ENCODE measurements at places on chromosomes 6 and 20.
A peak's percentile ranks its signal among the peaks of the same experiment; 100 is the strongest.

DNA sequence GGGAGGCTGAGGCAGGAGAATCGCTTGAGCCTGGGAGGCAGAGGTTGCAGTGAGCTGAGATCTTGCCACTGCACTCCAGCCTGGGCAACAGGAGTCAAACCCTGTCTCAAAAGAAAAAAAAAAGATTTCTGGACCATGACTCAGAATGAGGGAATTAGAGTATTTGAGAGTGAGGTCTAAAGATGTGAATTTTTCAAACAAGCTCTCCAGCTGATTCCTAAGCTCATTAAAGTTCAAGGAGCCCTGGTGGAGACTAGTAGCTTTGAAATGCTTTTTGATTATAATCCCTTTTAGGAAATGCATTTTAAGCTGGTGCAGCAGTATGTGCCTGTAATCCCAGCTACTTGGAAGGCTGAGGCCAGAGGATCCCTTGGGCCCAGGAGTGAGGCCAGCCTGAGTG, 21.8 kb upstream of the SRF start:
- no peak for DNase-seq

- DNase-seq, result no peak
These were observed 62.8 kb upstream of the EPB41L1 start for GRCh38 chr20:36091561-36092397.

DNA sequence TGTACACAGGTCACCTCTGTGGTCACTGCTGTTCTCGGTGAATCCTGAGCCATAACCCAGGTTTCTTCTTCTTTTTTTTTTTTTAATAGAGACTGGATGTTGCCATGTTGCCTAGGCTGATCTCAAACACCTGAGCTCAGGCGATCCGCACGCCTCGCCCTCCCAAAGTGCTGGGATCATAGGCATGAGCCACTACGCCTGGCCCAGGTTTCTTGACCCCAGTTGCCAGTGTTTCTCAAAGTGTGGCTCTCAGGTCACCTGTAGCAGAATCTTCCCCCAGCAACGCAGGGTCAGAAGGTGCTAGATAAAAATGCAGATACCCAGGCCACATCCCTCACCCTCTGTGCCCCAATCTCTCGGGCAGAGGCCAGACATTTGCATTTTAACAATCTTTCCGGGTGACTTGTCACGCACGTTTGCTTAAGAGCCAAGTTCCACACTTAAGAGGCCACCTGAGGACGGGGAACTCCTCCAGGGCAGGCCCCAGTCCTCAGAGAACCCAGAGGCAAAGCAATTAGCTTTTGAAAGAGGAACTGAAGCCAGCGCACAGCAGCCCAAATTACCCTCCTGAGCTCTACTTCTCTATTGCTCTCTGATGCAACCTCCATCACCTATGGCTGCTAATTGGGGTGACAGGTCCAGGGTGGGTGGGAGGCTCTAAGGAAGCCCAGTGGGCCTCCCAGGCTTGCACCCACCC, 81.8 kb downstream of the NFATC2 start:
- DNase-seq, result no peak

GRCh38 chr6:20653085-20653479, 118.8 kb downstream of the CDKAL1 start:
- no peak for DNase-seq

GRCh38 chr6:132144456-132144855, 193.3 kb upstream of the CCN2 start:
- DNase-seq, result no peak

DNA sequence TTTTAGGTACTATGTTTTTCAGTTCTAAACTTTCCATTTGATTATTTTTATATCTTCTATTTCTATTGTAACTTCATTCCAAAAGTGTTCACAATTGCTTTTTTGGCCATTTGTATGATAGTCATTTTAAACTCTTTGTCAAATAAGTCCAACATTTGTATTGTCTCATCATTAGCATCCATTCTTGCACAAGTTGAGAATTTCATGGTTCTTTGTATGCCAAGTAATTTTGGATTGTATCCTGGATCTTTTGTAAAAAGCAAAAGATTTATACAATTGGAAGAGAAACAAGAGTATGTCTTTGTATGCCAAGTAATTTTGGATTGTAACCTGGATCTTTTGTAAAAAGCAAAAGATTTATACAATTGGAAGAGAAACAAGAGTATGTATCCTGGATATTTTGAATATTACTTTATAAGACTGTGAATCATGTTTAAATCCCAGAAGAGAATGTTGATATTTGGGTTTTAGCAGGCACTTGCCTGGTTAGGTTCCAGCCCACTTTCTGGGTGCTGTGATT, 36.9 kb upstream of the NT5E start:
- DNase-seq, result no peak

- peak; percentile 65 for DNase-seq
These were observed 95.3 kb upstream of the BHLHE23 start for GRCh38 chr20:63101781-63102720.

GRCh38 chr20:53691060-53691810, 97.6 kb upstream of the ZNF217 start:
- DNase-seq, result no peak

- DNase-seq, result no peak
These were observed 122.5 kb downstream of the MACROD2 start for GRCh38 chr20:14117768-14118167.

GRCh38 chr6:30334075-30334783, 7.5 kb downstream of the TRIM39 start:
- no peak for DNase-seq

GRCh38 chr6:134177236-134177635, 124.8 kb upstream of the SLC2A12 start:
- peak; percentile 32 for DNase-seq

DNA sequence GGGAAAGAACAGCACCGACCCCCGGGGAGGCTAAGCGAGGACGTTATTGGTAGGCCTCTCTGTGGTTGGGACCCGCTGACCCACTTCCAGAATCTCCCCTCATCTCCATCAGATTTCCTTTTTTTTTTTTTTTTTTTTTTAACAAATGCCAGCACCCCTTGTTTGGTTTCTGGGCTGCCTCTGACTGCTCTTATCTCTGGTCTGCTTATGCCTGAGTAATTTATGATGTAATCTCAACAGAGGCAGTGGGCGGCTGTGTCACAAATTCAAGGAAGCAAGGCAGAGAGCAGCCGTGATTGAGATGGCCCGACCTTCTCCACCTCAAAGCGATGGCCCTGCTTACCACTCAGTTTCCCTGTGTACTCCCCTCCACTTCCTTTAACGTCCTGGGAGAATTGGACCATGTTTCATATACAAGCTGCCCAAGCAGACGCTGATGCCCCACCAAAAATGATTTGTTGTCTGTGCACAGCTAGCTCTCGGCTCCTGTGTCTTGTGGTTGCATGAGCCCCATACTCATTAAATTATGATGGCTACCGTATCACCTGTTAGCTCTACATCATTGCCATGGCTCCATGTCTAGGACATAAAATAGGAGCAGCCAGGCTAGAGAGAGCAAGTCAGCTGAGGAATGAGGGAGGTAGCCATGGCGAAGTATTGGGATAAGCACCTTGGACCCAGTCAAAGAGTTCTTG, 98.1 kb downstream of the ZNF217 start:
- DNase-seq, result no peak

GRCh38 chr20:50992336-50992732, 30.6 kb downstream of the KCNG1 start:
- DNase-seq, result no peak

GRCh38 chr20:38344107-38344701, 2.1 kb upstream of the LBP start:
- no peak for DNase-seq

GRCh38 chr20:8370774-8371173, 238.7 kb downstream of the PLCB1 start:
- no peak for DNase-seq

DNA sequence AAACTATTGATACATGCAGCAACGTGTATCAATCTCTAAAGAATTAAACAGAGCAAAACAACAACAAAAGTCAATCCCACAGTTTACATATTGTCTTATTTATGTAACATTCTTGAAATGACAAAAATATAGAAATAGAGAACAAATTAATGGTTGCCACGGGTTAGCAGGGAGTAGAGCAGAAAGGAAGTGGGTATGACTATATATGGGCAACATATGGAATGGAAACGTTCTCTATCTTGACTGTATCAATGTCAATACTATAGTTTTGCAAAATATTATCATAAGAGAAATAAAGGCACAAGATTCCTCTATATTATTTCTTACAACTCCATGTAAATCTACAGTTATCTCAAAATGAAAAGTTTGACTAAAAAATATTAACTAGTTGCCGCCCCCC, 12.8 kb downstream of the AK9 start:
- no peak for DNase-seq

DNA sequence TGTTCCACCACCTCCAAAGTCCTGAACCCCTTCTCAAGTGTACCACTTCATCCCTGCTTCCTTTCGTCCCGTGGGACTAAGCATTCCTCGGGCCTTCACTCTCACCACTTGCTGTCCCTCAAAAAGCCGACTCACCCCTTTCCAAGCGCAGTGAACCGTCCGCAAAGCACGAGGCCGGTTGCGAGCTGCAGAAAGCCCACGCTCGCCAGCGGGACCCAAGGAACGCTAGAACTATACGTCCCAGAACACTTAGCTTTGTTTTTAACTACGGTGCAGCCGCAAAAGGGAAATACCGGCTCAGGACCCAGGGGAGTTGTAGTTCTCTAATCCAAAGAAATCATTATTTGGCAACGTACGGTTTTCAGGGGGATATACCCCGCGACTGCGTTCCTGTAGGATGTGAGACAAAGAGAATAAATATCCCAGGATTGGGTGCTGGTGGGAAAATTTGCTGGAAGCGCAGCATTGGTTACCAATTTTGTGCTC, 416 bp upstream of the POLR1H start:
- DNase-seq, result peak; percentile 50

- DNase-seq, result no peak
These were observed 615.3 kb downstream of the TFAP2A start for GRCh38 chr6:9799582-9799981.

GRCh38 chr6:159463119-159463829, 229.8 kb downstream of the SOD2 start:
- DNase-seq, result no peak

DNA sequence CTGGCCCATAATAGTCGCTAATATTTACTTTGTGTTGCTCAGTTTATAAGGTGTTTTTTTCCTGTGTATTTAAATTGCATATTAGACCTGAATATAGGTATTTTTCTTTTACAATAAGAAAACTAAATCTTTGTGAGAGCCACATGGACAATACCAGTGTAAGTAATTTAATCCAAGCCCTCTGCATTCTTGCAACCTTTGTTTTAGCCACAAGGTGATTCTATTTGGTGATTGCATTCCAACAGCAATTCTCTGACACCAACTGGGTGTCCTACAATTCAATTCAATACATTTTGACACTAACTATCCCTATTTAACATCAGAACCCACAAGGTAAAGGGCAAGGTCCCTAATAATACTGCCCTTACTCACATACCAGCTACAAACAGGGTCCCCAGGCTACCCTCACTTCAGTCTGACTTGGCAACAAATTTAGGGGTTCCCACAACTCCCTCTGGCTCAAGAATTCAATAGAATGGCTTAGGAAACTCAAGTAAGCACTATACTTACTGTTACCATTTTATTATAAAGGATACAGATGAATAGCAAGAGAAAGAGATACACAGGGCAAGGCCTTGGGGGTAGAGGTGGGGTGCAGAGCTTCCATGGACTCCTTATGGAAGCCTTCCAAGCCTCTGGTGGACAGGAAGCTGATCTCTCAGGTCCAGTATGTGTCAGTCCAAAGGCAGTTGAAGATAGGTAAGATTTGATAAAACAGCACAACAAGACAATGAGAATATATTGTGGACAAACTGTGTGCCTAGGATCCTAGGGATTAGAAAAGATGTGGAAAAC, 169.3 kb downstream of the CD83 start:
- DNase-seq, result no peak

DNA sequence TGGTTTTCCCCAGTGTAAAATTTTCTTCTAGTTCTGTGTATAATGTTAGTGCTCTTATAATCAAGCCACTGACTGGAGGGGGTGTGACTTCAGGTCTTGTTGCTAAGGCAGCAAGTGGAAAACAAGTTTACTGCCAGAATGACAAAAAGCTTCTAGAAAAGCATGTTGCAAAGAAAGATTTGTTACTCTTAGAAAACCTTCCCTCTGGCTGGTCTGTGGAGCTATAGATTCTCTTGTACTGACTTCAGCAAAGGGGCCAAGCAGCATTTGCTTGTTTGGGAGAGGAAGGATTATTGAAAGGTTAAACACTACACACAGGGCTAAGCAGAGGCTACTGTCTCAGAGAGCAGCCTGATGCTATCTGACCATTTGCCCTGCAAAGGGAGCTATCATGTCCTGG, 288.8 kb downstream of the BTBD9 start:
- DNase-seq, result no peak

- no peak for DNase-seq
These were observed 261.2 kb downstream of the PTPRK start for GRCh38 chr6:128259029-128259724.

- no peak for DNase-seq
These were observed 58.0 kb upstream of the CD93 start for GRCh38 chr20:23143986-23144690.

- no peak for DNase-seq
These were observed 665.4 kb downstream of the EPHA7 start for GRCh38 chr6:92753956-92754355.

DNA sequence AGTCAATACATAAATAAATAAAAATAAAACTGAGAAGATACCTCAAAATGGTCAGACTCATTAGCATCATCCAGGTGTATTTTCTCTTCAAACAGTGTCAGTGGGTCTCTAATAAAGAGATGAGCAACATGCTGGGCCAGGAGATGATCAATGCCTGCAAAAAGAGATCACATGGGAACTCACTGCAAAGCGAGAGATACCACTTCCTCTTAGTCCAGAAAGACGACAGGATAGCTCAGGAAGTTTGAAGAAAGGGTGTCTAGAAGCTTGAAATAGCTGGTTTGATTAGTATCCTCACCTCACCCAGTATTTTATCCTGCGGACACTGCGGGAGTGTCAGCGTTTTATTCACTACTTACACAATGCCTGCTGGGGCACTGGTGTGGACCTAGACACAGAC, 38.0 kb downstream of the GCLC start:
- DNase-seq, result no peak

DNA sequence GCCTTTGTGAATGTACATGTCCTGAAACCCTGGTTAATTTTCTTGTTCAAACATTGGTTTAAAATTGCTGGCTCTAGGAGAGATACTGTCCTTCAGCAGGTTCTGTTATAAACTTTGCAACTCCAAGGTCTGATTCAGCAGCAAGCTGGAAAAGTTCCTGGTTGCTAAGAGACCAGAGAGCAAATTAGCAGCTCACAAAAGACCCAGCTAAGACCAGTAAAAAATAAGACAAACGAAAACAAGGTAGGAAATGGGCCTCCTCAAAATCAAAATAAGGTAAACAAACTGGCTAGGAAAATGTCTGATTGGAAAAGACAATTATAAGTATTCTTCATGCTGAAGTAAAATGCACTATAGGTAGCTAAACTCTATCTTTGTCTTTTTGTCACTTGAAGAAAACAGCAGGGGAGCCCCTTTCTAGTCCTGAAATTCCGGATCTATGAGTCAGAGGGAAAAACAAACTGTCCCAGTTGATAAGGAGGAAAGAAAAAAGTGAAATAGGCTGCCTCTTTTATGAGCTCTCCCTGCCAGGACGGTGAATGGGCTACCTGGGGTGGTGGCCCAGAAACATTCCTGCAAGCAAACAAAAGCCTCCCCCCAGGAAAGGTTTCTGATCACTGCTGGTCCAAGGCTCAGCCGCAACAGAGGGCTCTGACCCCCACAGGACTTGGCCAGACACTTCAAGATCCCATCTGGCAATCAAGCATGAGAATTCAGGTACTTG, 41.6 kb downstream of the UNC5CL start:
- no peak for DNase-seq

GRCh38 chr6:44105993-44106740, 21.1 kb downstream of the MRPL14 start:
- DNase-seq, result no peak

- DNase-seq, result no peak
These were observed 137.8 kb upstream of the SPACA1 start for GRCh38 chr6:87909849-87910248.

GRCh38 chr6:5205877-5206850, 54.6 kb downstream of the LYRM4 start:
- peak; percentile 80 for DNase-seq
